ENCODE measurements at places on chromosomes 5 and 9. TPM values are rescaled to one million over a fixed set of nuclear protein-coding genes. Genes with fewer than 3 reads are reported as not detected.

Gene GDA
- total RNA-seq: 14.6 TPM

Gene ANAPC2
- total RNA-seq: 56.5 TPM

Gene DCAF12
- total RNA-seq: 38.2 TPM

Gene CCDC192
- not detected for total RNA-seq

Gene RIGI
- 0.49 TPM for total RNA-seq

Gene CCL21
- total RNA-seq: not detected

Gene LVRN
- total RNA-seq: 2.9 TPM

Gene C9orf153
- total RNA-seq: not detected

Gene SPACA9
- total RNA-seq: 0.40 TPM

Gene CDKN2AIPNL
- total RNA-seq: 40.0 TPM

Gene CPLANE1
- total RNA-seq: 0.27 TPM

Gene PCDHB16
- total RNA-seq: not detected

Gene GFRA3
- total RNA-seq: not detected

Gene KIF3A
- total RNA-seq: 5.1 TPM

Gene BAAT
- 0.27 TPM for total RNA-seq

Gene WDR38
- total RNA-seq: not detected
